Neural crest cell (in vitro differentiated cells): ENCODE measurements at places on chromosomes 12 and 14.
A peak's percentile ranks its signal among the peaks of the same experiment; 100 is the strongest.

GRCh38 chr12:55642267-55642666, 5.6 kb downstream of the OR10P1 start:
- no peak for DNase-seq

- DNase-seq, result no peak
Measured at GRCh38 chr12:2732290-2732689, 62.5 kb upstream of the FKBP4 start.

DNA sequence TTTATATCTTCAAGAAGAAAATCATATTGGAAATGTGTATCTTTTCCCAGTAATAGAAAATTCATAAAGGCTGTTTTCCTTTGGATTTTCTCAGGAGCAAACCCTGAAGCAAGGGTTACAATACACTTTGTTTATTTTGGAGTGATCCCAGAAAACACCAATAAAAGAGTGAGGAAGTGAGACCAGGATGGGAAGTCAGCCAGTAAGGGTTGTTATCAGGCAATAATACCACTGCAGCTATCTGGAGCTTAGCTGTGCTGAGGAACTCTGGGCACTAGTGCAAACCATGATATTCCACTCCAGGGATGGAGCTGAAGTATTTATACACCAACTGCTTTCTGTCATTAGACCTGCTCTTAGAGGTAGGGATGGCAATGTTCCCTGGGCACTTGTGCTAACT, 1002.3 kb downstream of the FLRT2 start:
- no peak for DNase-seq

DNA sequence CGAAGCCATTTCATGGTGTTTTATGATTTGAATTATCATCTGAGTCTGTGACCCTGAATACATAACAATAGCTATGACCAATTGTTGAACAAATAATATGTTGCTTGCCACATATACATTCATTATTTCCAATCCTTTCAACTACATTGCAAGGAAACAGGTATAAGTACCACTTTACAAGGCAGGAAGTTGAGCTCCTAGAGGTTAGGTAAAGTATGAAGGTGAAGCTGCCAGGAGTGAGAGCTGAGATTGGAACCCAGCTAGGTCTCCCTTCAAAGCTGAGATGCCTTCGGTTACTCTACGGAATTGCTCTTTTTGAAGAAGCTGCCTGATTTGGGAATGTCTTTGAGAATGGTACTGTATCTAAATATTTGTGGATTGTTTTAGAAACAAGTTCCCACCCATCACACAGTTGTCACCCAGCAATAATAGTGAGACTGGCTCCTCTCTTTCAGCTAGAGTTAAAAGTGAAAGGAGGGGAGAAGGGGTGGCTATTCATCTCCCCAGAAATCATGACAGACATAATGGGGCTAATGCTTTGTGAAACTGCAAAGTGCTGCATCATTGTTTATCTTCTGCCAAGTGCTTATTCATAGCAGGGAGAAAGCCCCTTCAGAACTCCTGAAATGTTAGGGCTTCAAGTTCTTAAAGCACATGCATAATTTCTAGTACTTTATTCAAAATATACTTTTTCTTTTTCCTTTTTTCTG, 75.9 kb upstream of the AMIGO2 start:
- DNase-seq, result no peak

DNA sequence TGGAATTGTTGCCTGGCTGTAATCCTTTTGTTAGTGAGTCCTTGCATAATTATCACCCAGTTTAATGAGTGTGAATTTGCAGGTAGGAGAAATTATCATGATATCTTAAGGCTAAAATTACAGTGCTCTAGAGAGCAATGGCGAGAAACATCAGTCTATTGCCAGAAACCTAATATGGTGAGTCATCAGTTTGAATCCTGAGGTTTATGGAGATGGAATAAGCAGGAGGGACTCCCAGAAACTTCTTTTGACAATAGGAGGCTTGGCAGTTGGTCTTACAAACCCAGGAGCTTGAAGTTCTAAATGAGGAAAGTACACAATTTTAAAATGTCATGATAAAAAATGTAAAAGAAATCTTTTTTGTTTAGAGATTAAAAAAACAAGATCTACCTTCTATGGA, 31.5 kb upstream of the CRADD start:
- DNase-seq, result no peak

GRCh38 chr12:95633732-95634465, 82.6 kb upstream of the USP44 start:
- DNase-seq, result no peak

DNA sequence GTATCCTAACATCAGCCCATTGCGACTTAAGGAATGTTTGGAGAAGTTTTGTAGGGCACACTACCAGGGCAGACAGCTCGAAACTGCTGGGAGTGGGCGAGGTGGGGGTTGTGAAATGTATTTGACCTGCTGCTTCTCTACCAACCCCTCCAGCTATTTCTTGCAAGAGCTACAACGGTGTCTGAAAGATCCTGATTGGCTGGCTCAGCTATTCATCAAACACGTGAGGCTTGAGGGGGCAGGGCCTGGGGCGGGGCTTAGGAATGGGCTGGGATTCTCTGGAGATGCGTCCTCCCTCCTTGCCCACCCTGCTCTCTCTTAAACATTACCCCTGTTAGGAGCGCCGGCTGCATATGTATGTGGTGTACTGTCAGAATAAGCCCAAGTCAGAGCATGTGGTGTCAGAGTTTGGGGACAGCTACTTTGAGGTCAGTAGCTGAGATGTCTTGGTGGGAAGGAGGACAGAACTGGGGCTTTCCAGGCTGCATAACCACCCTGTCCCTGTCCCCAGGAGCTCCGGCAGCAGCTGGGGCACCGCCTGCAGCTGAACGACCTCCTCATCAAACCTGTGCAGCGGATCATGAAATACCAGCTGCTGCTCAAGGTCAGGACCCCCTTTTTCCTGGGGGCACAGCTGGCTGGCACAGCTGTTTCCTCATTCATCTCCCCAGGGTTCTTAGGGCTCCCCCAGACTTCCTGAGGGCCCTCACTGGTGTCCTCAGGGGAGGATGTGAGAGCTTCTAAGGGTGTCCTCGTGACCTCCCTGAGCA, 3.1 kb downstream of the ARHGEF25 start:
- DNase-seq, result no peak

DNA sequence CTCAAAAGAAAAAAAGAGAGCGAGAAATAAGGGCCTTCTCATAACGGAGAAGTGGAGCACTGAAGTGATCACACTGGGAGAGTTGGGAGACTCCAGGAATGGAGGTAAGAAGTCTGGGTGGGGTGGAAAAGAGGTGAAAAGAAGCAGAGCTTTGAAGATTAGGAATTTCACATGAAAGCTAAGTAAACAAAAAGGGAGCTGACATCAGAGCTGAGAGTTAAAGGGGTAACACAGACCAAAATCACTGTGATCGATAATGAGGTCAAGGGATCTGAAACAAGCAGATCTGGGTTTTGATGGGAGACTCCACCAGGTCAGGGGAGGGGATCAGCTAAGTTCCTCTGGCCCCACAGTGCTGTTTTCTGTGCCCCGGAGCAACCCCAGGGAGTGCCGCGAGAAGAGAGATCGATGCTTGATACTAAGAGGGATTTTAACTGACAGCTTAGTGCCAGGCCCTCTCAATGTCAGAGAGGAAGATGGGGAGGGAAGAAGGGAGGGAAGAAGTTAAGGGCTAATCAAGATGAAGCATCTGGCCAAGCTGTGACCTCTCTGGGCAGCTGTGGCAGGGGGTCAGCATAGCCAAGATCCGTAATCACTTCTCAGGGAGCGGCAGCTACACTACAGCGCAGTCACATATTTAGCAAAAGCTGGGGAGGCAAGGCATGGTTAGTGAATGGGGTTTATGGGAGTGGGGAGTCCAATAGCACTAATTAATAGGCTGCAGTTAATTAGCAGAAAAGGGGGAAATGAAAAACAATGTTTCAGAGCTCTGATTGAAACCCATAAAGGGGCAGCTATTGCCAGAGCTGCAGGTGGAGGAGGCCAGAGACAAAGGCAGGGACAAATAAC, 8.0 kb downstream of the AQP6 start:
- no peak for DNase-seq

DNA sequence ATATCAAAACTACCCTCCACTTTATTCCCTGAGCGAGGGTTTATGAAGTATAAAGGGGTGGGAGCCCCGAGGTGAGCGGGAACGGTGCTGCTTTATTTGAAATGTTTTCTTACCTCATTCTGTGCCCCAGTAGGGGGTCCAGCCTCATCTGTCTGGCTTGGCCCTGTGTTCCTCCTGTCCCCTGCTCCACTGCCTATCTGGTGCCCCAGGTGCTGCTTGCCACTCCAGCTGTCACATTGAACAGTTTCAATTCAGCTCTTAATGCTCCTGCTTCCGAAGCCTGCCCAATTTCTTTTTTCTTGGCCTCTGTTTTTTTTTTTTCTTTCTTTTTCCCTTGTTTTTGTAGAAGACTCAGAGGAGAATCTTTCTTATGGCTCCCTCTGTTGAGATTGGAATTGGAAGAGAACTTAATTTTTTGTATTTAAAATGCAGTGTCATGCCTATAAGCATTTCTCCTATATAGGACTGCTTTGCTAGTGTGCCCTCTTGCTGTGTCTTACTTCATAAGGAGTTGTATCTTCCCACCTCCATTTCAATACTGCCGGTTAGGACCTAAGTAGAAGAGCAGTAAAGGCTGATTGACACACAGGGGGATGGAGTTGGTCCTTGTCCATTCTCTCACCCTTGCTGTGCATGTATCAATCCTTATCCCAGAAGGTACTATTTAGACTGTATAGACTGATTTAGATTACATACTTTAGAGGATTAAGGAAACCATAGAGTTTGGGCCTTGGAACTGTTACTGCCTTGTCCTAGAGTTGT, 2.3 kb downstream of the ATXN7L3B start:
- no peak for DNase-seq

DNA sequence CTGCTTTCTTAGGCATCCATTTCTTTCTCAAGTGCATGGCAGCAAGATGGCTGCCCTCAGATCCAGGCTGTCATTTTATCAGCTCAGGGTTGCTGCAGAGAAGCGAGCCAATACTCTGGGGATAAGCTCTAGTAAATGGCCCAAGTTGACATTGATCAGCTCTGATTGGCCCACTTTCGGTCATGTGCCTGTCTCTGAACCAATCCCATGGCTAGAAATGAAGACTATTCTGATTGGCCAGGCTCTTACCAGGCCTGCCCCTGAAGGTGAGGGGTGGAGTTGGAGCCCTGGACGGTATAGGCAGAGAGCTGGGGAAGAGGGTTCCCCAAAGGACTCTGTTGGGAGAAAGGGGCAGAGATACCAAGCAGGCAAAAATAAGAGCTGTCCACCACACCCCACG, 41.4 kb downstream of the MYO1H start:
- DNase-seq, result no peak

DNA sequence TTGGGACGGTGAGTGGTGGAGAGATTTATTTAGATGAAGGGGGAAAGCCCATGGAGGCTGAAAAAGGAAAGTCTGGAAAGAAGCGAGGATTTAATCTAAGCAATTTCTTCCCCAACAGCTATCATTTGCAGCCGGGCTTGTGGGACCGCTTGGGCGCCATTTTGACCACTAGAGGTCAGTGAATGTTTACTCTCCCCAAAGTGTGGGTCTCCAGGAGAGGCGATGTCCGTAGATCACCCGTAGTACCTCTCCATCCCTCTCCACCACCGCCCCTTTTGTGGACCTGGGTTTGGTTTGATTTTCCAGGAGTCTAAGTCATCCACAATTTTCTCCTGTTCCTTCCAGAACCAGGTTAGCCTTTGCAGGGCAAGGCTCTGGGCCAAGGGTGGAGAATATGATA, 91.2 kb upstream of the PARP11 start:
- DNase-seq, result peak; percentile 38

GRCh38 chr14:99554757-99555531, 49.1 kb downstream of the CCDC85C start:
- DNase-seq, result no peak

- no peak for DNase-seq
Measured at GRCh38 chr12:56029166-56029519, 8.3 kb downstream of the IKZF4 start.

GRCh38 chr12:57479376-57480115, at the start of gene ARHGAP9:
TSS of gene ARHGAP9 (minus strand) at chr12:57479866. CDS start at chr12:57479406, 460 bp downstream.
- DNase-seq, result no peak

DNA sequence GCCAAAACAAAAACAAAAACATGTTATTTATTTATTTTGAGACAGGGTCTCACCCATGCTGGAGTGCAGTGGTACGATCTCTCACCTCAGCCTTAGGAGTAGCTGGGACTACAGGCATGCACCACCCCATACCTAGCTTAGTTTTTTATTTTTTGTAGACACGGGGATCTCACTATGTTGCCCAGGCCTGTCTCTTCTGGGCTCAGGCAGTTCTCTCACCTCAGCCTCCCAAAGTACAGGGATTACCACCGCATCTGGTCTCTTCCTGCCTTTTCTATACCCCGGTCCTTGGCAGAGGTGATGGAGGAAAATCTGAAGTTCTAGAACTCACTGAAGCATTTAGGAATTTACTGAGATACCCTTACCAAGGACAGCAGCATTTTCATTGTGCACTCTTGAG, 6.8 kb upstream of the IRF2BPL start:
- DNase-seq, result no peak
